ENCODE measurements at places on chromosomes 2 and 18.

GRCh38 chr2:171964308-171964707, 35.4 kb upstream of the METAP1D start:
- DNase-seq: no peak

- DNase-seq: peak; percentile 56
These were observed 996 bp downstream of the TGFBRAP1 start for GRCh38 chr2:105328281-105329196.

GRCh38 chr2:24749069-24749691, 44.0 kb downstream of the PTRHD1 start:
- DNase-seq: no peak

GRCh38 chr2:238108423-238109183, 8.5 kb downstream of the ESPNL start:
- no peak for DNase-seq

DNA sequence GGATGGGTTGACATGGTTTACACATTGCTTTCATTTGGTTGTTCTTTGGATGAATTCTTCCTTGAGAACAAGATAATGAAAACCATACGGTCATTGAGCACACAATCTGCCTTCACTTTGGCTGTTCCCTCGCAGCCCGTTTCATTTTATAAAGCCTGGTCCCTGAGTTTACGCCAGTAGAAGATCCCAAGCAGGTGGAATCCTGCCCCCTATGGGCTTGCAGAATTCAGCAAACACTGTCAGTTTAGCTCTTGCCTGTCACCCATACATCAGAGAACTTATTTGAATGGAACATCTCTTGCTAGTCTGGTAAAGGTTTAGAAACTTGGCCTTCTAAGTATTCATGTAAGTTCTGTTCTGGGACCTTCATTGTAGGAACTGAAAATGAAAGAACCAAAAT, 666.4 kb upstream of the ZEB2 start:
- DNase-seq: no peak

DNA sequence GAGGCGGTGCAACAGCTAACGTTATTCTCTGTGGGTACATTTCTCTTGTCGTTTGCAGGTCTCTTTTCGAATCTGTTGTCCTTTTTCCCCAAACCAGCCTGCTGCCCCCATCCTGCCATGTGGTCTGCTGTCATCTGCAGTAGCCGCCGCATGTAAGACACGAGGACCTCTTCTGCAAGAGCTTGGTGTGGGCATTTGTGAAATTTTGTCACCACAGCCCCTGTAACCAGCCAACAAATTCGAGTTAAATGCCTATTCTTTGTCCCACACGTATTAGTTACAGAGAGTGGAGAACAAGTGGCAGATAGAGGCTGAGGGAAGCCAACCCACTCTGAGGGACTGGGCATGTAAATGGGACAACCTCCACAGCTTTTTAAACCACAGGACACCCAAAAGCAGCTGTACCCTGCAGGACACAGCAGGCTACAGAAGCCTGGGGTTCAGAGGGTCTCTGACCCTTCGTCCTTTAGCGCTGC, 35.0 kb downstream of the ITGA6 start:
- DNase-seq: no peak

DNA sequence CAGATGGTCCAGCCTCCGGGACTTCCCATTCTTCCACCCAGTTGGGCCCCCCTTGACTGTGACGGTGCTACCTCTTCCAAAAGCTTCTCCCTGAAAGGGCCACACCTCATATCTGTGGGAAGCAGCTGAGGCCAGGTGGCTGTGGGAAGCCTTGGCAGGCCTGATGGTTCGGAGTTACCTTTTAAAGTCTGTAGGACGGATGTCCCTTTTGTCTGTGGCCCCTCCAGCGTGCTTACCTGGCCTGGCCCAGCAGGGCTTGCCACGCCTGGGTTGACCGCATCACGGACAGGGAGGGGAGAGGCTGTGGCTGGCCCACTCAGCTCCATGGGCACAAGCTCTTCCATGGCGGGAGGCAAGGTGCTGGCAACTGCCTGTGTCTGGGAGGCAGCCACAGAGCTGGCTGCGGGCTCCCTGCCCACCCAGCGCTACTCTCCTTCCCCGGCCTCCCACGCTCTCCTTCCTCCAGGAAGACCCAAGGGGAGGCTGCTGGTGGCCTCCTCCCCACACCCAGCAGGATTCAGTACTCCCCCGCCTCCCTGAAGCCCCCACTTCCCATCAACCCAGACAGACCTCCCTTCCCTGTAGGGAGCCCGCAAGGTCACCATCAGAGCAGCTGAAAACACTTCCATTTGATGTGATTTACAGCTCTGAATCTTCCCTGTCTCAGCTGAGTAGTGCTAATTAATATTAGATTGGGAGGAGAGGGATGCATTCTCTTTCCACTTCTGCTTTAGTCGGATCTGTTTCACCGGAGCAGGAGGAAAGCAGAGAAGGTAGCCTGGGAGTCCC, 52.8 kb downstream of the EDAR start:
- no peak for DNase-seq

- no peak for DNase-seq
These were observed 402.0 kb upstream of the ACVR2A start for GRCh38 chr2:147442816-147443215.

DNA sequence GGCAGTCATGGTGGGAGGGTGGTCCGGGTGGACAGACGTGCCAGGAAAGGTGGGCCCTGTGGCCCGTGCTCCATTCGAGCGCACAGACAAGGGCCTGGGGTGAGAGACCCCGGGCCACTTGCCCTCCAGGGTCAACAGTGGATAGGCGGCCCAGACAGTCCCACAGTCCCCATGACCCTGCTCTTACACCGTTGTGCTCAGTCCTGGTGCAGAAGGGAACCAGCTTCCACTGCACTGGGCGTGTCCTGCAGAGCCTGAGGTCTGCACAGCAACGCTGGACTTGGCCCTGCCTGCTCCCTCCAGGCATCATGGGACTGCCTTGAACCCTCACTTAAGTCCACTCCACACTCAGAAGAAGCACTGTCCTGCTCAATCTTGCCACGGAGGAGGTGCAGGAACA, 52.0 kb downstream of the PXDN start:
- DNase-seq: no peak

- no peak for DNase-seq
These were observed 292.2 kb downstream of the AFF3 start for GRCh38 chr2:99850084-99850710.

GRCh38 chr2:101692041-101692440, 5.5 kb upstream of the MAP4K4 start:
- DNase-seq: no peak

- DNase-seq: no peak
These were observed 20.4 kb downstream of the STAM2 start for GRCh38 chr2:152155209-152155608.

GRCh38 chr18:32366586-32367538, 103.8 kb downstream of the GAREM1 start:
- no peak for DNase-seq

Measured in activated T-cell treated with anti-CD3 and anti-CD28 coated beads, Interleukin-2, amount 50 U/mL, for 24 hours (primary cell).